Left forelimb (tissue), 1 donor: ENCODE measurements at places on chromosomes 1 and 21.
A peak's percentile ranks its signal among the peaks of the same experiment; 100 is the strongest.

DNA sequence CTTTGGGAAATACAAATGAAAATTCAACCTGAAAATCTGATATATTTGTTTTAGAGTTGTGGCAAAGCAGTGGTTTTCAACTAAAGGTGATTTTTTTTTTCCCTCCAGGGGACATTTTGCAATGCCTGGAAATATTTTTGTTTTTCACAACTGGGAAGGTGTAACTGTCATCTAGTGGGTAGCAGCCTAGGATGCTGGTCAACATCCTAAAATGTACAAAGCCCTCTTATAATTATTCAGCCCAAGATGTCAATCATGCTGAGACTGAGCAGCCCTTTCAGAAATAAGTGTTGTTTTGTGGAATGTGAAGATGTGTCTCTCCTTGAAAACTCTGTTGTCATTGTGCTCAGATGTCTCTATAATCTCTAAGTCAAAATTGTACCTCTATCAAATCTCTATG lies 95.2 kb upstream of the NCAM2 start:
- DNase-seq: no peak

GRCh38 chr1:110896090-110896489 lies 23.1 kb downstream of the CD53 start:
- no peak for DNase-seq

GRCh38 chr1:910311-910880 lies 13.3 kb upstream of the SAMD11 start:
- DNase-seq: peak; percentile 65

DNA sequence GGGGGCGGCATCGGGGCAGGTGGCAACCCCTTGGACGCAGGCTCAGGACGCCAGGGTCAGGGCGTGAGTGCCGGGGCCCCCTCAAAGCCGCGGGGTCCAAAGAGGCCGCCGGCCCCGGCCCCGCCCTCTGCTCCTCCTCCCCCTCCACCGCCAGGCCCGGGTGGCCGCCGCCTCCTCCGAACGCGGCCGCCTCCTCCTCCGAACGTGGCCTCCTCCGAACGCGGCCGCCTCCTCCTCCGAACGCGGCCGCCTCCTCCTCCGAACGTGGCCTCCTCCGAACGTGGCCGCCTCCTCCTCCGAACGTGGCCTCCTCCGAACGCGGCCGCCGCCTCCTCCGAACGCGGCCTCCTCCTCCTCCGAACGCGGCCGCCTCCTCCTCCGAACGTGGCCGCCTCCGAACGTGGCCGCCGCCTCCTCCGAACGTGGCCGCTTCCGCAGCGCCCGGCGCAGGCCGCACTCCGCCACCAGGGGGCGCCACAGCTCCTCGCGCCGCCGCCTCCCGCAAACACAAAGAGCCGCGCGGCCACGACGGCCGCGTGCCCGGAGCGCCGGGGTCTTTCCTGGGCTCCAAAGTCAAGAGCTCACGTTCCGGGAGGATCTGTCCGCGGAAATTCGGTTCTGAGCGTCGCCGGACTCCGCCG lies 19.3 kb upstream of the SAMD11 start:
- peak; percentile 92 for DNase-seq

DNA sequence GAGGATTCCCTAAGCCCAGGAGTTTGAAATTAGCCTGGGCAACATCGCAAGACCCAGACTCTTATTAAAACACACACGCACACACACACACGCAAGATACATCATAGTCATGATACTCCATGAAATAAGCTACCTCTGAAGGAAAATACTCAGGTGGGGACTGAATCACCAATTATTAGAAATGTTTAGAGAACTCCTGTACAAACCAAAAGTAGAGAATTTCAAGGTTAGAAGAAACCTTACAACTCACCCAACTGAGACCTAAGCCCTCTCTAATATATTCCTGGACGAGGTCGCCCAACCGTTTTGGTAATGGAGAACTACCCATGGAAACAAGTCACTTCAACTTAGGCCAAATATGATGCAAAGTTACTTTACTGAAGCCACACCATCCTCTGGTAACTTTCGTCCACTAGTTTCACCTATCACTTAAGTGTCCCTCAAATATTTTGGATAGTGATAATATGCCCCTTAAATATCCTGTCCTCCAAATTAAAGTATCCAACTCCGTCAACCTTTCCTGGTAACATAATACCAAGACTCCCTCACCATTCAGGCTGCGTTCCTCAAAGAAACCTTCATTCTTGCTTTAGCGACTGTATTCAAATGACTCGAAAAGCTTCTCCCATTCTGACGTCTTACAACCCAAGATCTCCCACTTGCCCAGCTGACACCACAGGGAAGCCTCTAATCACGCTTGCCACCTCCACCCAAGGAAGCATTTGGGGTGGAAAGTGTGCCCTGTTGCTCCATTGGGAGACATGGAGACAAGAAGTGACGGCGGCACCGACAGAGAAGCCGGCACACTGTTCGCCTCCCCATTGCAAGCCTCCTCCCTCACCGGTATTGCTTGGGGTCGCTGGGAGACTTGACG lies 856 bp downstream of the NRDC start:
- peak; percentile 70 for DNase-seq

- peak; percentile 51 for DNase-seq
These were observed 23.5 kb upstream of the RNU1-4 start for GRCh38 chr1:16716691-16717335.

GRCh38 chr1:234310460-234310817 lies 62.8 kb upstream of the COA6 start:
- DNase-seq: no peak

- DNase-seq: peak; percentile 65
These were observed 1.2 kb downstream of the CHRM3 start for GRCh38 chr1:239387304-239388158.

DNA sequence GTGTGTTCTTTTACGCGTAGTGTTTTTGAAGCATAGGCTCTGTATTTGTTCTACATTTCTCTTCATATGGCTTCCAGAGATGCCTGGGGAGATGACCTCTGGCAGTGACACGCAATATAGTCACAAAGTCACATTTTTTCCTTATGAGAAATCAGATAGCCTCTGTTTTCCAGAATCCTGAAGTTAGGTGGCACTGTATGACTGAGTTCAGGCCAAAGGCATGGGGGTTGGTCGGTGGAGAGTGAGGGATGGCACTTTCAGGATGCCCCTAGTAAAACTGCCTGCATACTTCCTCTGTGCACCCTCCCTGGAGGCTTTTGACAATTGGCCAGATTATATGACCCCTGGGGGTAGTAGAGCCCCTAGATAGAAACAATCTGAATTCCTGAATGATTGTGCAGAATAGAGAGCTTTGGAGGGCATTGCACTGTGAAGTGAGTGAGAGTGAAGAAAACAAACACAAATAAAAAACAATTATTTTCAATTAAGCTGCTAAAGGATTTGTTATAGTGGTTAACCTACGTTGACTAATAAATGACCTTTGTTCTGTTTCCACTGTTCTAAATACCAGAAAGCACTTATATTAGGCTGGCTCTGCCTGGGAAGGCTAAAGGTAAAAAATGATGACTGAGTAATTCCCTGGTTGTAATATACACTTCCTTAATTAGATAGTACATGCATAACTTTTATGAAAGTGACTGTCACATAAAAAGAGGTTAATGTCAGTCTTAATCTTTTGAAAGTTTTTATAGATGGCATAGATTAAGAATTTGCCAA lies 1660.8 kb downstream of the PLA2G4A start:
- DNase-seq: no peak

- DNase-seq: no peak
These were observed 106.6 kb downstream of the NR5A2 start for GRCh38 chr1:200134116-200134515.

DNA sequence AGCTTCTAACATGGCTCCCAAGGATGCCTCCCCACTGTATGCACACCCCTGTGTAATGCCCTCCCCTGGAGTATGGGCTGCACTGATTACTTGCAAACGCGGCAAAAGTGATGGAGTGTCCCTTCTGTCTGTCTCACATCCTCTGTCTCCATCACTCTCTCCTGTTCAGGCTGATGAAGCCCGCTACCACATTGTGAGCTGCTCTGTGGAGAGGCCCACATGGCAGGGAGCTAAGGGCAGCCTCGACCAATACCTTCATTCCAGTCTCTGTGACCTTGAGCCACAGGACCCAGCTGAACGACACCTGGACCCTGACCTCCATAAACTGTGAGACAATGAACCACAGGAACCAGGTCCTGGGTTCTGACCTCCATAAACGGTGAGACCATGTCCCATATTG lies 154.1 kb upstream of the ETV3 start:
- DNase-seq: no peak

DNA sequence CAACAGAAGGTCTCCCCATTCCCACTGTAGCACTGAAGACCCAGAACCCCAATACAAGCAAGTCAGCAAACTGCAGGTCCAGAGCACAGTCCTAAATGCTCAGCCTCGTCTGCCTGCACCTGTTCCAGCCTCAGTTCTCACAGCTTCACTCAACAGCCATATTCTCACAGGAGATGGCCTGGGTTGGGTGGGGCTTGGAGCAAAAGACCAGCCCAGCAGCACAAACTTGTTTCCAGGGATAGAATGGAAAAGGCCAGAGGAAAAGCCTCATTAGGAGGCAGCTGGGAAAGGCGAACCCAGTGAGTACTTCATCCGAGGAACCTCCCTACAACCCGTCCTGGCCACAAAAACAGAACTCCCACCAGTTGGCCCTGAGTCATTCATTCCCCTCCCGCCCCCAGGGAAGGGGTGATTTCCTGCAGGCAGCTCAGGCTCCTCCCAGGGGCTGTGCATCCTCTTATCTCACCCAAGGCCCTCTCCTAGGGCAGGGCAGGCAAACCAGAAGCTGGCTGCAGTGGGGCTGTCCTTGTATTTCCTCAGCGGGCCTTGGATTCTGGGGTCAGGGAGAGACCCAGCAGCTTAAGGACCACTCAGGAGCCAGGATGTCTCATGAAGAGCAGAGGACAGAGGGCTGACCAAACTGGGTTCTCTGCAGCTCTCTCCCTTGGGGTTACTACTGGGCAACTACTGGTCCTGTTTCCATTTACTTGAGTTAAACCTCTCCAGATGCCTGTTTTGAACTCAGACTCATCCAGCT lies 7.4 kb upstream of the MPL start:
- no peak for DNase-seq

DNA sequence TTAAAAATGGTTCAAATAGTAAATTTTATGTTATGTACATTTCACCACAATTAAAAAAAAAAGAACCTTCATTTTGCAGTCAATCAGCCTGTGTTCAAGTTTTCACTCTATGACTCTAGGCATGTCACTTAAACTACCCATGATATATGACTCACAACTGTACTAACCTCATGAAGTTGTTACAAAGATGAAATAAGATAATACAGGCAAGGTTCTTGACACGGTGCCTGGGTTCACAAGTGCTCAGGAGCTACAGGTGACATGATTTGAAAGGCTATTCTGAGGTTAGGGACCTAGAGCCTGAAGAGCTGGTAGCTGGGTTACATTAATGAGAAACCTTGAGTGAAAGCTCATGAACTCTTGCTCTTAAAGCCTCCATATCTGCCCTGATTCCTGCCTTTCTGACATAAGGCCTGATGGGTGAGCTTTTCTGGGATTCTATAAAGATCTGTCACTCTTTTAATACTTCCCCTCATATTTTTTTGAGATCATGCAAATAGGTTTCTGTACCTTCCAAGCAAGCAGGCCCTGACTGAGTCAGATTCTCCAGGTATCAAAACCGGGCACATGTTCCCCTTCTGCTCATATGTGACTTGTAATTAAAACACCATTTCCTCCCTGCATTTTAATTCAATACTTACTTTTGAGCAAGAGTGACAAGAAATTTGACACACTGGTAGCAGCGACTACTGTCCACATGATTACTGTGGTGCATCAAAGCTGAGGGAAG lies 34.0 kb downstream of the PCSK9 start:
- DNase-seq: no peak

DNA sequence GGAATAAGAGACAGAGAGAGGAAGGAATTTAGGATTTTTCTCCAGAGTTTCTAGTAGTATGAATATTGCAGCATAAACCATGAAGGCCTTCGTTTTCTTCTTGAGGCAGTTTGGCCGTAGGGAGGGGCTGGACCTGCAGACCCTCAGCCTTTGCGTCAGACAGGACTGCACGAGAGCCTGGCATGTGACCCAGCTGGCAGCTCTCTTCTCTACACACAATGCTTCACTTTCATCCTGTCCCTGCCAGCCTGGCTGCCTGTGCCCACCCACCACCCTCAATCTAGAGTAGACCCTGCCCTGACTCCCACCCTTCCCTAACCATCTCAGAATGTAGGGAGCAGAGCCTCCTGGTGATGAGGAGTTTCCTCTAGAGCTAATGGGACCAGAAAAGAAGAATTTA lies 1.6 kb downstream of the CA14 start:
- no peak for DNase-seq

GRCh38 chr21:45540601-45540970 lies 1.7 kb downstream of the SLC19A1 start:
- DNase-seq: peak; percentile 48

DNA sequence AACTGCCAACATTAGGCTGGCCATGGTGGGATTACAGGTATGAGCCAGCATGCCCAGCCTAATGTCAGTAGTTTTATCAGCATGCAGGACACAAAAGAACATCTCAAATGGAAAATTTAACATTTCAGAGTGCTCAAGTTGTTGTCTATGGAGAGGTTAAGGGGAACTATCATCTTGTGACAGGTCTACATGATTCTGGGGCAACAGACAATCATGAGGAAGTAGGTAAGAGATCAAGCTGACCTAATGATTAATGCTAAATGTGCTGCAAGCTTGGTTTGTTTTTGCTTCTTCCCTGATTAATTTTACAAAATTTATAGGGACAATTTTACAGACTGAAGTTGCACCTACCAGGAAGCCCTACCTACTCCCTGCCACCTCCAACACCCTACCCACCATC lies 36.6 kb downstream of the FMO4 start:
- DNase-seq: no peak

GRCh38 chr1:233509526-233509925 lies 104.4 kb upstream of the KCNK1 start:
- DNase-seq: no peak

- no peak for DNase-seq
These were observed 908 bp upstream of the ELK4 start for GRCh38 chr1:205632669-205633169.

DNA sequence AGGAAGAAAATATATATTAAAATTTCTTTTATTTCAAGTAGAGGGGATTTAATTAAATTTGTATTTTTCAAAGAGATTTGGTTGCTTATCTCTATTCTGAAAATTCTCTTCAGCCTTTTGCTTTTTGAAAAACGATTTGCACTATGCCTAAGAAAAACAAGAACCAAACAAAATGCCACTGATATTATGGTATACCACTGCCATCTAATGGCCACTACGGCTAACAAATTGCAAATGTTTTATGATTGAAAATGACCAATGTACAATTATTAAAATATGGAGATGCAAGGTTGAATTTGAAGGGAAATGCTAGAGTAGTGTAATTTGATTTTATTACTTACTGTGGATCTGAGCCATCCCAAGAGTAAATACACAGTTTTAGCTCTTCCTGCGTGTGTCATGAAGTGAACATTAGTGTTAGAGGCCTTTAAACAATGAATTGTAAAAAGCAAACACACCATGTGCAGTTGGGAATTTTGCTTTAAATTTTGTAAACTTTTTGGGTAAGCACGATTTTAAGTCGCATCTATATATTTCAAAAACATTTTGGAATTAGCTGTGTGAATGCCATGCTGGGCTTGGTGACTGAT lies 137.4 kb upstream of the USP25 start:
- no peak for DNase-seq

GRCh38 chr1:65940126-65940525 lies 147.4 kb downstream of the PDE4B start:
- no peak for DNase-seq

- no peak for DNase-seq
These were observed 80.9 kb upstream of the ESRRG start for GRCh38 chr1:216804111-216804510.

GRCh38 chr1:32480003-32480402 lies 15.1 kb downstream of the ZBTB8B start:
- no peak for DNase-seq

- no peak for DNase-seq
These were observed 277.0 kb downstream of the PTPRU start for GRCh38 chr1:29513357-29513756.
